Lower lobe of right lung (tissue), 2 donors: ENCODE measurements at places on chromosomes 1 and 21. TPM values are rescaled to one million over a fixed set of nuclear protein-coding genes. Genes with fewer than 3 reads are reported as not detected.

DNA sequence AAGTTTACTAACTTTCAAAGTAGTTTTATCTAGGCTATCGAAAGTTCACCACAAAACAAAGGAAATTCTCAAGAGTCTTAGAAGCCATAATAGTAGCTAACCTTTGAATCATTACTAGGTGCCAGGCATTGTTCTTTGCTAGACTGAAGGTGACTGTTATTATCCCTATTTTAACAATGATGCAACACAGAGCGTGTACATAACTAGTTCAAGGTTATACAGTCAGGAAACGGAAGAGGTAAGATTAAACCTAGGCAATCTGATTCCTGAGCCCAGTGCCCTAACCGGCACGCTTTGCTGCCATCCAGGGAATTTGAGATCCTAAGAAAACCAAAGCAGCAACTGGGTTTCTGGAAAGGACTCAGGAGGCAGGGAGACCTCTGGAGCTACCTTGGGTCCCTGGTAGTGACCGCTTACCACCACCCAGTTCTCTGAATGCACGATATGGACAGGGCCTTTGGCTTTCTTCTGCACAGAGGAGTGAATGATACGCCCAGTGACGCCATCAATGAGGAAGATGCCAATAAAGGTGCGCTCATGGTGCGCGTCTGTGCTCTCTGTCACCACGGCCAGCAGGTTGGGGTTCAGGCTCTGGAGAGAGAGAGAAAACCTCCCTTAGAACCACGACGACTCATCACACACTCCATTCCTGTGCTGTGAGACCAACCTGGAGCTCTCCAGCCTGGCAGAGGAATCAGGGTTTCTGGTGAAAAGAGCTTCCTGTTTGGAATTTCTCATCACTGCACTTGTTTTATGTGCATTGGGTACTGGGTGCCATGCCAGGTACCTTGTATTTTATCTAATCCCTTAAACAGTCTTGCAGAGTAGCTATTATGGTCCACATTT, 13.1 kb upstream of the UBR4 start:
- no peak for DNase-seq
- no peaks in the 10 kb centered on the region for H3K27me3 ChIP-seq
- H3K4me3 ChIP-seq = no peak overlapping the region
- no peaks in the 10 kb centered on the region for H3K4me1 ChIP-seq

- no peaks in the 10 kb centered on the region for H3K27me3 ChIP-seq
- H3K4me3 ChIP-seq = no peak overlapping the region
- peaks cover 48% of the 10 kb centered on the region for H3K4me1 ChIP-seq
- no peak for DNase-seq
- H3K27ac ChIP-seq = no peak overlapping the region
Observed at GRCh38 chr1:41735139-41735538, 183.6 kb downstream of the HIVEP3 start.

- no peak overlapping the region for H3K27ac ChIP-seq
- H3K27me3 ChIP-seq = peaks cover 27% of the 10 kb centered on the region
- no peak for DNase-seq
- H3K4me3 ChIP-seq = no peak overlapping the region
- no peaks in the 10 kb centered on the region for H3K4me1 ChIP-seq
Observed at GRCh38 chr1:50358962-50359361, 64.3 kb downstream of the DMRTA2 start.

Gene ADCY10
- 0.09 TPM for total RNA-seq
